ENCODE measurements at places on chromosomes 2 and 18.
A peak's percentile ranks its signal among the peaks of the same experiment; 100 is the strongest.

DNA sequence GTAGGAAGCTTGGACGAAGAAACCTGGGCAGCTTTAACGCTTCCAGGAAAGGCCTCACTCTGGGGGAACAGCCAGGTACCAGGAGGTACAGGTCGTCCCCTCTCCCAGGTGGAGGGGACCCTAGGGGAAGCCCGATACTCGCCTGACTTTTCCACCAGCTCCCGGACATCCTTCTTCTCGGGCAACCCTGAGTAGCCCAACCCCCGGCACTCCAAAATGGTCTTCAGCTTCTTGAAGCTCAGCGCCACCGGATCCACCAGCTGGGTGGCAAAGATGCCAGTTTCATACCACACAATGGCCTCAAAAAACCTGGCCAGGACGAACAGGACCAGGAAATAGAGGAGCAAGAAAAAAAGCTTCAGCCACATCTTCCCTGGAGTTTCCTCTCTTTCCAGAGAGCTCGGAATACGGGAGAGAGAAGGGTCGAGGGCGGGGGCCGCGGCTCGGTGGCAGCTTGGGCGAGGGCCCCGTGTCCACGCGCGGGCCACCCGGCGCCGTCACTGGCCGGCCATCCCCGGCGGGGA lies 1.1 kb downstream of the RNF103 start:
- DNase-seq, result peak; percentile 9

- DNase-seq, result no peak
Measured at GRCh38 chr18:13425357-13426091, 207.0 kb downstream of the LDLRAD4 start.

DNA sequence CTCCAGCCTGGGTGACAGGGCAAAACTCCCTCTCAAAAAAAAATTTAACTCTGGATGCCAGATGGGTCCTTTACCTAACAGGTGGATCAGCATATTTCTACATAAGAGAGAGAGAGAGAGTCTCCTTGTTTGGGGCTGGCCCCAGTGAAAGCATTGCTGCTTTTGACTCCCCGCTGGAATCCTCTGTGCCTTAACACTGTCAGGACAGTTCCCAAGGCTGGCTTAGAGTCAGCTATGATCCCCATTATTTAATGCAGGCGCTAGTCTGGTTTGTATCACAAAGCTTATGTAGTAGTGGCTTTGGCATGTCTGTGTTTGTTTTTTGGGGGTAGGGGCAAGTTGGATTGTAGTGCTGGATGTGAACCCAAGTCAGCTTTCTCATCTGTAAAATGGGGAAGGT lies 9.4 kb downstream of the INPP4A start:
- no peak for DNase-seq

- DNase-seq, result no peak
Measured at GRCh38 chr2:208356846-208357574, 49.6 kb upstream of the PTH2R start.

GRCh38 chr2:69013840-69014821 lies 1.2 kb downstream of the ANTXR1 start:
- peak; percentile 11 for DNase-seq

- no peak for DNase-seq
Measured at GRCh38 chr2:174704061-174704460, 60.2 kb downstream of the CHRNA1 start.

- DNase-seq, result no peak
Measured at GRCh38 chr2:158602027-158602426, 145.3 kb downstream of the PKP4 start.
